Renal cortical epithelial cell (primary cell): ENCODE measurements at places on chromosomes 16 and 17.

DNA sequence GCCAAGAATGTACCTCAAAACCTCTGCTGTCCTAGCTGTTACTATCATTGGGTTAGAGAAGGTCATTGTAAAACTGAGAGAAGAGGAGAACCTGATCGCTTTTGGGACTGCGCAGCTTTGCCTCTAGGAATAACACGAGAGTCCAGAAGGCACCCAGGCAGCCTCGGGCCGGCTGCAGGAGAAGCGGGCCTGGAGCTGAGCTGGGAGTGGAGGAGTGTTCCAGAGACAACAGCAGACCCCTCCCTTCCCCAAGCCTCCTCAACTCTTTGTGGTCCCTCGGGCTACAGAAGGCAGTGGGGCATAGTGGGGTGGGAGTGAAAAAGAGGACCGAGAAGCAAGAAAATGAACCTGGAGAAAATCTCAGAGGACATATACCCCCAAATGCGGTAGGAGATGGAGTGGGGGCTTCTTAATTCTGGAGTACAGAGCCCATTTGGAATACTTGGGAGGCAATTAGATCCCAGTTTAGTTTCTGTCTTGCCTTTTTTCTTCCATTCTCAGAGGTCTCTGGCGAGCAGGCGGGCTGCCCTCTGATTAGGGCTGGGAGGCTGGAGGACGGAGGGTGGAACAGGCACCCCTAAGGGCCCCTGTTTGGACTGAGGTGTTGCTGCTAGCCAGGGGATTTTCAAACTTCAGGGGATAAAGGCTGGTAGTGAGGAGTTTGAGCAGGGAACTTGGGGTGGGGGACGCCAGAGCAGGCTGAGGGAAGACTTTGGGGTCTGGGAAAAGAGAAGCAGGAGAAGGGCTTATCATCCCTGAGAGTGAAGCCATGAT lies 13.3 kb upstream of the HOXB2 start:
- DNase-seq = no peak

GRCh38 chr17:50046179-50046578 lies 9.7 kb upstream of the ITGA3 start:
- no peak for DNase-seq

- no peak for DNase-seq
These were observed 245.7 kb upstream of the CIBAR2 start for GRCh38 chr16:85357924-85358505.

- no peak for DNase-seq
These were observed 108.7 kb downstream of the VAT1L start for GRCh38 chr16:77897129-77897437.

GRCh38 chr16:11091021-11091785 lies 146.8 kb downstream of the CLEC16A start:
- DNase-seq = no peak

GRCh38 chr17:41402161-41402560 lies 4.8 kb upstream of the KRT31 start:
- DNase-seq = peak; percentile 63

- DNase-seq = no peak
These were observed 7.5 kb upstream of the CEP131 start for GRCh38 chr17:81230043-81230820.

- peak; percentile 100 for DNase-seq
These were observed 54.4 kb upstream of the ICAM2 start for GRCh38 chr17:64074704-64075426.

- DNase-seq = no peak
These were observed 4.3 kb upstream of the SH2B1 start for GRCh38 chr16:28859326-28859725.

DNA sequence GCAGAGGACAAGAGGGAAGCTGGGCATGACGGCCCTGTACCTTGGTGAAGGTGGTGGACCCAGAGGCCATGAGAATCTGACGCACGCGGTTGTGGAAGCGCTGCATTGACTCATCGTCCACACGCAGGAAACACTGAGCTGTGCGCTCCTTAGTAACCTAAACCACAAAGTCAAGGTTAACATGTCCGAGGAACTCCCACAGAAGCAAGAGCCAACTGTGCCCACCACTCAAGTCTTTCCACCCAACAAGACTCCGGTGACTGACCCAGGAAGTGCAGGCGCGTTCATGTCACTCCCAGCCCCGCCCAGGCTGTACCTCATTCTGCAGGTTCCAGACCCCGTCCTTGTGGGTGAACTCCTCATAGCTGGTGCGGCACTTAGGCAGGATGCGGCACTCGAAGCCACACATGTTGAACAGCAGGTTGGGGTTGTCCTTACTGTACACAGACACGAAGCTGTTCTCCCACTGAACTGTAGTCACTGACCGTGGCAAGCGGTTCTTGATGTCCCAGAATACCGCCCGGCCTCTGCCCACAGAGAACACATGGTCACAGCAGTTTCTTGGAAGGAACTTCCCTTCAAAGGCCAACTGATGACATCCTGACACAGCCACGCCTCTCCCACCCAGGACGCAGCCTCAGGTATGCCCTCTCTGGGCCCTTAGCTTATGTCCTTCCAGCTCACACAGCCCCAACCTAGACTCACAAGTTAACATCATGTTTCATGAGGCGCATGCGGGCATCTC lies 11.5 kb downstream of the PRPF8 start:
- DNase-seq = no peak

- no peak for DNase-seq
These were observed 417.0 kb downstream of the MAF start for GRCh38 chr16:79183571-79183970.

DNA sequence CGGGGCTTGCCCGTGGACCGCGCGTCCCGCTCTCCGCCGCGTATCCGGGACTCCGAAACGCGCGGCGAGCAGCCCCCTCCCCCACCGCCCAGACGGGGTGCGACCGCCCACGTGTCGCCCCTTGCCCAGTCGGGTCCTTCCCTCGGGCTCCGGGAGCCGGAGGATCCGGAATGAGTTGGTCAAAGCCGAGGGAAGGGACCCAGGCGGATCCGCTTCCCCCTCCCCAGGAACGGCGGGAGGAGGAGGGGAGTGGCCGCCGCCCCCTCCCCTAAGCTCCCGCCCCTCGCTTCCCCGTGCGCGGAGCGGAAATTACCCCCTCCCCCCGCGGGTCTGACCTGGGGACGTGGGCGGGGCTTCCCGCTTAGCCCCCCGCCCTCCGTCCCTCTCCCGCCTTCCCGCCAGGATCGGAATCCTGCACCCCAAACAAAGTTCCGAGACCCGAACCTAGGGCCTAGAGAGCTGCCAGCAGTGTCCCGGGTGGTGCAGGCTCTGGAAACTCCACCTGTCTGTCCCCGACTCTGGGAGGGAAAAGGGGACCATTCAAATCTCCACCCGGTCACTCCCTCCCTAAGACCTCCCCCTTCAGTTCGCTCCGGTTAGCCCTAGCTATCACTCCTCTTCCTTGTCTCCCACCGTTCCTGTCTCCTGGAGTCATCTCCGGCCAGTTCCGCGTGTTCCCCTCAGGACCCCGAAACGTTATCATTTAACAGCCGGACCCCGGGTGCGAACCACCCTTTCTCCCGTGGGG lies 1.0 kb upstream of the IGF2BP1 start:
- DNase-seq = no peak

DNA sequence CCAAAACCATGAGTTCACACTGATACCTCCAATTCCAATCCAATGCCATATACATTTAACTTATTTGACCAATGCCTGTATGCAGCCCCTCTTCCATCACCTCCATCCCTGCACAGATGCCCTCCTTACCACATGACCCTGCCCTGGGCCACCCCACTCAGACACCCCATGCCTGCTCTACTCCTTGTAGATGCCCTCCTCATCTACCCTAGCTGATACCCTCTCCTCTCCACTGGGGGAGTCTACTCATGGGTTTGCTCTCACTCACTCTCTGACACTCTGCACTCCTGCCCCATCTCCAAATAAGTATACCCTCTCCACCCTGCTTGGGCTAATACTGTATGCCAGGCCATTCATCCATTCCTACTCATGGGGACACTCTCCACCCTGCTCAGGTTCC lies 16.0 kb upstream of the CMTM4 start:
- DNase-seq = no peak

GRCh38 chr17:19955099-19955498 lies 22.5 kb downstream of the AKAP10 start:
- no peak for DNase-seq

GRCh38 chr16:12078405-12079280 lies 102.1 kb downstream of the SNX29 start:
- DNase-seq = no peak

DNA sequence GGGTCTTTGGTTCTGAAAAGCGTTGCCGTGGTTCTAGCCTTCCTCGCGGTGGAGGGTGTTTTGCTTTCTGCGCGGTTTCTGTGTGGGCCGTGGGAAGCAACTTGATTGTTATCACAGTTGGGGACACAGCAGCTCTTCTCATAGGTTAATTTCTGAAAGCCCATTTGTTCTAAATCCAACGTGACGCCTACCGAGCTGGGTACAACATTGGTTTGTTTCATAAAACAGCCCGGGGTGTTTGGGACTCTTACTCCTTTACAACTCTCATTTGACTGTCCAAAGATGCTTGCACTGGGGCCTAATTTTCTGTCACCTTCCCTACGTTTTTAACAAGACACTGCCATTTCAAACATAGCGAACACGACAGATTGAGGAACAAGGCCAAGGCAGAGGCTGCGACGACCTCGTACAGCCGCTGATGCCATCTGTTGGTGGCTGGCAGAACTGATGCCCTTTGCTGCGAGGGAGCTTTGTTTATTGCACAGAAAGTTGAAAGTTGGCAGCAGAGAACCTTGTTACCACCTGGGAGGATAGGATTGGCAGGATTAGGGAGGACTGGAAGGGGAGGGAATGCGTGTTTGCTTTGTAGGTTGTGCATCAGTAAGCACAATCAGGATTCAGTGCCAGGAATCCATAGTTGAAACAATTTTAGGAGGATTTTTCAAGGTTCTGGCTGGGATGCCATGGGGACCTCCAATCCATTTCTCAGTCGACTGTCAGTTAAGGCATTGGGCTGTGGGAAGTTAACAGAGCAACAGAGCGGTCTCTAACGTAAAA lies 98.3 kb downstream of the PITPNC1 start:
- peak; percentile 70 for DNase-seq

DNA sequence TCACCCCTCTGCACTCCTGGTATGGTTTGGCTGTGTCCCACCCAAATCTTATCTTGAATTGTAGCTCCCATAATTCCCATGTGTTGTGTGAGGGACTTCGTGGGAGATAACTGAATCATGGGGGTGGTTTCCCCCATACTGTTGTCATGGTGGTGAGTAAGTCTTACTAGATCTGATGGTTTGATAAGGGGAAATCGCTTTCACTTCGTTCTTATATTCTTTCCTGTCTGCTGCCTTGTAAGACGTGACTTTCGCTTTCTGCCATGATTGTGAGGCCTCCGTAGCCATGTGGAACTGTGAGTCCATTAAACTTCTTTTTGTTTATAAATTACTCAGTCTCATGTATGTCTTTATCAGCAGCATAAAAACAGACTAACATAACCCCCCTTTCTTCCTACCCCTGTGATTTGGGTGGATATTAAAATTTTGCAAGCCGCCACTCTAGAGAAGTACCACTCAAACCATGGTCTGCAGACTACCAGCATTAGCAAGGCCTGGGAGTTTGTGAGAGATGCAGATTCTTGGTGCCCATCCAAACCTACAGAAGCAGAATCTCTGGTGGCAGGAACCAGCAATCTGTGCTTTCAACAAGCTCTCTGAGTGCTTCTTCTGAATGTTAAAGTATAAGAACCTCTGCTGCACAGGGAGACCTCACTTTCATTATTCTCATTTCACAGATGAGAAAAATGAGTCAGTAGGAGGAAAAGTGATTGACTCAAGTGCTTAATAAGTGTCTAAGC lies 999.5 kb upstream of the EEF2KMT start:
- DNase-seq = no peak
